ENCODE measurements at places on chromosomes 12 and 14.

DNA sequence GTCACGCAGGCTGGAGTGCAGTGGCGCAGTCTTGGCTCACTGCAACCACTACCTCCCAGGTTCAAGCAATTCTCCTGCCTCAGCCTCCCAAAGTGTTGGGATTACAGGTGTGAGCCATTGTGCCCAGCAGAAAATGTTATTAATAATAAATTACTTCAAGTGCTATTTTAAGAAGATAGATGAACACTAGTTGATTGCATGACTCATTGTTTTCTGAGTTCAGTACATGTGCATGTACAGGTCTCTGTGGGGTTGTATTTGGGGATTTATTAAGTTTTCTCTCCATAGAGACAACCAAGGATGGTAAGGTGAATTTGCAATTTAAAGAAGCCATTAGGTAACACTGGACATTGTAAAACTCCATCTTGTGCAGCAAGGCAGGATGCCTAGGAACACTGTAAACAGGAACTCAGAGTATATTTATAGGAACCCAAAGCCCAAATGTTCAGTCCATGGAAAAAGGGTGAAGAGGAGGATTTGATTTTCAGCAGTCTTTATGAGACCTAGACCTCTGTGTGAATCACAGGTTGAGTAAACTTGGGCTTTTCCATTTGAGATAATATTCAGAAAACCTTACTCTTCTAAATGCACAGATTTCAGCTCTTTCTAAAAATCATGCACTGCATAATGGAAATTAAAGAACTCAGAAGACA, 49.3 kb upstream of the TMPO start:
- no peak for DNase-seq

DNA sequence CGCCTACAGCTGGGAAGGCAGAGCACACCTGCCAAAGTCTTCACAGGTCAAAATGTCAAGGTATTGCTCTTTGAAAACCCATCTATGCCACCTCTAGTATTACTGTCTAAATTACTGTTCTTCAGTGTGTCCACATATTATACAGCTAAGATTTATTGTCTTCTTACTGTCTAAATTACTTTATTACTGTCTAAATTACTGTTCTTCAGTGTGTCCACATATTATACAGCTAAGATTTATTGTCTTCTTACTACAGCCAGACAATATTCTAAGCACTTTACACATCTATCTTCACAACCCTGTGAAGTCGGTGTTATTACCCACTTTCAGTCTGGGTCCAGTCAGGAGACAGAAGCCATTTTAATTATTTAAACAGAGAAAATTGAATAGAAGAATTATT, 173.9 kb downstream of the MYRFL start:
- no peak for DNase-seq

GRCh38 chr14:22482782-22483553, 106.1 kb downstream of the DAD1 start:
- no peak for DNase-seq

DNA sequence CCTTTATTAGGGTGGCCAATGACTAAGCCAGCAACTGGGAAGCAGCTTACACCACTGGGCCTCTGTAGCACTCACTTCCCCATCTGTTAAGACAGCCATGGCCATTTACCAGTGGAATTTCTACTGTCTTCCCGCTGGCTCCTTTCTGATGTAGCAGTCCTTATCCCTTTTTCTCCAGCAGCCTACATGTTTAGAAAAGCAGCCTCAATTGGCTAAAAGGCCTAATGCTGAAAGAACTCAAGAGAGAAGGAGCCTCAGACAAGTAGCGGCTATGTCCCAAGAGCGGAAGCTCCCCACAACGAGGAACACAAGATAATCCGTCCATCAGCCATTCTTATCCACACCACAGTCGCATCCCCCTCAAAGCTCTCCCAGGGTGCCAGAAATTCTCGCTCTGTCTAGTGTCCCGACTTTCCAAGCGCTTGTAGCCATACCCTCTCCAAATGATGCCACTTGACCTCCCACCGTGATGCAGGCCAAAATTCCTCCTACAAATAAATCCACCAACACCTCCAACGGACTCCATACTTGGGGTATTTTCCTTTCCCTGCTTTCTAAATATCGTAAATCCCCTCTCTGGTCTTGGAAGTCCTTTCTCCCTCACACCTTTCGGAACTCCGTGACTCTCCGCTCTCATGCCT, 624 bp downstream of the M6PR start:
- DNase-seq = no peak

- no peak for DNase-seq
Observed at GRCh38 chr12:1603269-1603993, 9.1 kb upstream of the FBXL14 start.

- DNase-seq = no peak
Observed at GRCh38 chr14:92497391-92497790, 16.2 kb upstream of the RIN3 start.

- DNase-seq = no peak
Observed at GRCh38 chr14:87271331-87271730, 721.7 kb downstream of the GALC start.

GRCh38 chr14:82667501-82667900, 1133.8 kb upstream of the SEL1L start:
- no peak for DNase-seq

DNA sequence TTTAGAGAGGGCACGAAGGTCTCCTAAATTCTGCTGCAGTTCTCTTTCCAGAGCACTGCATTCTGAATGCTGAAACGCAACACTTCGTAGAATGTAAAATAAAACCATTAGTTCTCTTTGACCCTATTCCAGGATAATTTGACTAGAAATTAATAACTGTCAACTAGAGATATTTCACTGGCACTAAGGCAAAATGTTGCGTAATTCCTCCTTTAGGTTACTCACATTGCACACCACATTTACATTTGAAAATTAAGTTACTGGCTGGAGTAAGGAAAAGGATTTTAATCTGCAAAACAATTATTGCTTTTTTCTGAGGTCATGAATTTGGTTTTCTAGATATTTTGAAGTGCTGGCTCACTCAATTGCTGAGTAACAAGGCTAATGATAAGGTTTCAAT, 58.0 kb upstream of the TRHDE start:
- DNase-seq = no peak

DNA sequence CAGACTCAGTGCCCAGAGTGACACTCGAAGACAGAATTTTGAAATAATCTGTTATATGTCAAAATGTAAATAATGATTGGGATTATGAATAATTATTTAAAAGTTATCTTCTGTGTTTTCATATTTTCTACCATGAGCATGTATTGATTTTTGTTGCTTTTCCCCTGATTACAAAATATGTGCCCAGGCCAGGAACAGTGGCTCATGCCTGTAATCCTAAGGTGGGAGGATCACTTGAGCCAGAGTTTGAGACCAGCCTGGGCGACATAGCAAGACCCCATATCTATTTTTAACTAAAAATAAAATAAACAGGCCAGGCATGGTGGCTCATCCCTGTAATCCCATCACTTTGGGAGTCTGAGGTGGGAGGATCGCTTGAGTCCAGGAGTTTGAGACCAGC, 13.5 kb downstream of the PSMA6 start:
- DNase-seq = no peak

DNA sequence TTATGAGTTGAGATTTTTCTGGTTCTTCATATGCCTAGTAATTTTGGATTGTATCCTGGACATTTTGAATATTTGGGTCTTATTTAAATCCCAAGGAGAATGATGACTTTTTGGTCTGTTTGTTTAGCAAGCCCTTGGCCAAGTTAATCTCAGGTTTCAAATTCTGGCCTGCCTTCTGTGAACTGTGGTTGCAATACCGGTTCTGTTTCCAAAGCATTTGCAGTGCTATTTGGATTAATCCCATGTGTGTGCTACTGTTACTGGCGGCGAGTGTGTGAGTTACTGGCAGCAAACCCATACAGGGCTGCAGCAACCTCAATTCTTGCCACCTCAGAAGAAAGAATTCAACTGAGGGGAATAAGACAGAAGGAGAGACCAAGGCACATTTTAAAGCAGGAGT, 51.1 kb downstream of the TMEM260 start:
- no peak for DNase-seq

- no peak for DNase-seq
Observed at GRCh38 chr14:34258318-34258717, 203.7 kb downstream of the SPTSSA start.

DNA sequence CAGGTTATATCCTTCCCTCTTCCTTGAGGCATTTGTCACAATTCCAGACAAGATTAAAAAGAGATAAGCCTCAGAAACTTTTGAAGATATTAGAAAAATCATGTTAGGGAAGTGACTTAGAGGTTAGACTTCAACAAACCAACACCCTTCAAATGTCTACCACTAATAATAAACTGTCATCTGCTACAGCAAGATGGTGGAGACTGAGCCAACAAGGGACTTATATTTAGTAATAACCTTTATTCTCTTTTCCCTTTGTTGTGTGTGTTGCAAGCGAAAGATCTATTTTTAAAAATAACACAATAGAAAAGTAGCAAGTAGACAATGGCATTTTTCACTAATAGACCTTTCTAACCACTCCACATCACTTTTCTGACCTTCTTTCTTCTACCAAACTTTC, 28.6 kb downstream of the PRICKLE1 start:
- no peak for DNase-seq

DNA sequence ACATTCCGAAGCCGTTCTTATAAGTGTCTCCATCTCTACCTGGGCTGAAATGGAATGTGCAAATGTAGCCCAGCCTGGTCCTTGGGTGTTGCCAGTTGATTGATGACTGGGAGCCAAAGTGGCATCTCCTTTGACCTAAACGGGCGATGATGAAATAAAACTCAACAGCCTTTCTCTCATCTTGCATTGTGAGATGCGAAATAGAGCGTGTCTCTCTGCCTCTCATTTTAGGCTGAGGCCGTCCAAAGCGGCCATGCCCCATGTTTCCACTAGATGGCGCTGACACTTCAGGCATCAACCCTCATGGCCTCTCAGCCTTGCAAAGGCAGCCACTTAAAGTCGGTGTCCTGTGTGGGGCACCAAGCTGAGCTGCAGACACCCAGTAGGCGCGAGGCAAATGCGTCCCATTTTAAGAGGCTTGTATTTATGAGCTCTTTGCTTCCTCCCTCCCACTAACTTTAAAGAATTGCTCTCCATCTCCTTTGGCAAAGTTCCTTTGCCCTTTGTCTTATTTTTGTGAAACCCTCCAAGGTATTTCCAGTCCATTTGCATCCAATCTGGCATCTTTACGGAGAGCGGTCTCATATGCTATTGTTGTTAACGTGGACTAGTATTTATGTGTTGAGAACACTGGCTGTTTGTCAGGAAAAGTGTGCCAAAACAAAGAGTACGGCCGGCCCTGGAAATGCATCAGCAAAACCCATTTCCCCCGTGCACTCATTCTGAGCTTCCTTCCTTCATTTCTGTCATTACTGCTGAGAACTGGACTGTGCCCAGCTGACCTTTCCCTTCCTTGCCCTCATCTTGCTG, 25.0 kb downstream of the GPRC5A start:
- DNase-seq = peak; percentile 82

DNA sequence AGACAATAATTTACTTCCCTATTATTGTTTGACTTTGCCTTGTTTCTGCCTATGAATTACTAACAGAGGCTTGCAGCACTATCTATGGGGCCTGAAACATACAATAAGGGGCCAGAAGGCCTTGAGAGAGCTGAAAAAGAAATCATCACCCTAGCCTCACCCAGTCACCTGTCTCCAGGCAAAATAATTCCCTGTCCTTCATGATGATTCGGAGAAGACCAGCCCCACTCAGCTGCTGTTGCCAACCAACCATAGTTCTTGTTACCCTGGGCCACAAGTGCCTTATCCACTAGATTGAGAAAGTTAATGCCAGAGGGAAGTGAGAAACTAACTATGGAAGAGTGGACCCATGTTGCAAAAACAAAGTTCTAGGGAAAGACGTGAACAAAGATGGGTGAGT, 97.1 kb downstream of the ARF6 start:
- DNase-seq = no peak

DNA sequence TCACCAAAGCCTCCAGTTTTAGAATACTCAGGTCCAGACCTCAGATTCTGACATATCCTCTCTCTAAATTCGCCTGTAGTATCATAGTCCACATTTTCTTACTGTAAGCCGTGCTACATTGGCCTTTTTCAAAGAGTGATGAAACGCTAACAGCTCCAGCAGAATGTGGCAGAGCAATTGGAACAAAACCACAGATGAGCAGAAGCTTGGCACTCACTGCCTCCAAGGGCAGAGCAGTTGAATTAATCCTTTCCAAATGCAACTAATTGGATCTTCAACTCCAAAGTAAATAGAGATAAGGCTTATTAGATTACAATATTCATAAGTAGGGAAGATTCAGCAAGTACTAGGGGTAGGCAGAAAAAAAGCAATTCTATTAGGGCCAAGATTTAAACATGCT, 128.3 kb downstream of the SLC35F4 start:
- DNase-seq = no peak

- DNase-seq = no peak
Observed at GRCh38 chr12:27003421-27004381, 10.5 kb downstream of the TM7SF3 start.

- DNase-seq = no peak
Observed at GRCh38 chr14:90088176-90088575, 26.4 kb downstream of the KCNK13 start.

GRCh38 chr12:122929148-122929538, 33.2 kb upstream of the VPS37B start:
- no peak for DNase-seq

DNA sequence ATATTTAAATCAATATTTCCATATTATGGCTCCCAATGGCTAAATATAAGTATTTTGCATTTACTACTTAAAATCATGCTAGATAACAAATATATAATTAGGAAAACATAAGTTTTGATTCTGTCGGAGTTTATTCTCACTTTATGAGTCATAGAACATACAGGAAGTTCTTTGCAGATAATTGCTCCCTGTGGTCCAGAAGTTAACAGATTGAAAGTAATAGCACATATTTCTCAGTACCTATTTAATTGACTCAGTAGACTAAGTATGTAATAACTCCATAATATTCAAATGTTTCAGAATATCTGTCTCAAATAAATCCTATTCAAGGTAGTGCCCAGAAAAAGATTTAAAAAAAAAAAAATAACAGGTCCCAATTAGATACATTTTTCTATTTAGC, 806.0 kb upstream of the ATXN7L3B start:
- DNase-seq = no peak

DNA sequence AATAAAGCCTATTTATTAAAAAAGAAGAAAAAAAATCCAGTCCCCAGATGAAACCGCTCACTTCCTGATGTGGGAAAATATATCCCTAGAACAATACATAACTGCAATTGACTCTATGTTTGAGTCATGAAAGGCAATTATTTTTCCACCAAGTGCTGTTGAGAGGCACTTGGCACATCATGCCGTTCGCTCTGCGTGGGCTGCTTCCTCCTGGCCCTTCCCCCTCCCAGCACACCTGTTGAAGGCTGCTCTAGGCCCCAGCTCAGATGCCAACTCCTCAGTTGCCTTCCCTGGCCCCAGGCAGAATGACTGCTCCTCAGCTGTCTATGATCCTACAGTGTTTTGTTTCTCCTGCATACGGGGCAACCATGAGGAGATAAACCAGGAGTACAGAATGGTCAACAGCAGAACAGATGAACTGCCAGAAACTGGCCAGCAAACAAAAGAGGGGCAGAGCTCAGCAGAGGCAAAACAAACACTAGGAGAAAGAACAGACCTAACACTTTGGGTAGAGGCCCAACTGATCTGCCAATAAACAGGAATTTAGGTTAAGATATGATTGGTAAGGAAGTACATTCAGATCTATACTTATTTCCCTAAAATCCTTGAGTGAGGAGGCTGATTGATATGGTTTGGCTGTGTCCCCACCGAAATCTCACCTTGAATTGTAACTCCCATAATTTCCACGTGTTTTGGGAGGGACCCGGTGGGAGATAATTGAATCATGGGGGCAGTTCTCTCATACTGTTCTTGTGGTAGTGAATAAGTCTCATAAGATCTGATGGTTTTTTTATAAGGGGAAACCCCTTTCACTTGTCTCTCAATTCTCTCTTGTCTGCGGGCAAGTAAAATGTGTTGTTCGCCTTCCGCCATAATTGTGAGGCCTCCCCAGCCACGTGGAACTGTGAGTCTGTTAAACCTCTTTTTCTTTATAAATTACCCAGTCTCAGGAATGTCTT, 58.6 kb downstream of the SLC38A1 start:
- DNase-seq = no peak
